Osteocyte (in vitro differentiated cells): ENCODE measurements at places on chromosomes 1 and 21. TPM values are rescaled to one million over a fixed set of nuclear protein-coding genes. Genes with fewer than 3 reads are reported as not detected.

The LCE3E gene
- total RNA-seq: not detected in 2 replicates

The THAP3 gene
- total RNA-seq: 16.5 and 18.7 TPM in 2 replicates

The OR14K1 gene
- not detected in 2 replicates for total RNA-seq

The OR2T12 gene
- not detected in 2 replicates for total RNA-seq

- peaks cover 61% of the 10 kb centered on the region for H3K4me1 ChIP-seq
- no peaks in the 10 kb centered on the region for H3K36me3 ChIP-seq
- no peak for DNase-seq
- no peak overlapping the region for H3K4me3 ChIP-seq
These were observed 45.4 kb downstream of the NEK7 start for GRCh38 chr1:198201956-198202784.

DNA sequence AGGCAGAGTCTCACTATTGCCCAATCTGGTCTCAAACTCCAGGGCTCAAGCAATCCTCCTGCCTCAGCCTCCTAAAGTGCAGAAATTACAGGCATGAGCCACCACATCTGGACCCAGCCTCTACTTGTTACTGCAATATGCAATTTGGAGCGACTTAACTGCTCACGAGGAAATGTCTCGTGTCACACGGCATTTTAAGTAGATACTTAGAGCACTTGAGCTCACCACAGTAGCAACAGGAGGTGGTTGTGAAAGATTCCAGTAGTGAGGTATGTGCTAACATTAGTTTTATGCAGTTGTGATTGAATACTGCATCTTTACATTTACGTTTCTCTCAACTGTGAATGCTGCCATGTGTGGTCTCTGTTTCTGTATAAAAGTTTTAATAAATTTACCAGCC, 5.8 kb upstream of the NDUFV3 start:
- no peaks in the 10 kb centered on the region for H3K27me3 ChIP-seq
- DNase-seq: no peak
- peaks cover 2% of the 10 kb centered on the region for H3K4me1 ChIP-seq
- no peak overlapping the region for H3K4me3 ChIP-seq

DNA sequence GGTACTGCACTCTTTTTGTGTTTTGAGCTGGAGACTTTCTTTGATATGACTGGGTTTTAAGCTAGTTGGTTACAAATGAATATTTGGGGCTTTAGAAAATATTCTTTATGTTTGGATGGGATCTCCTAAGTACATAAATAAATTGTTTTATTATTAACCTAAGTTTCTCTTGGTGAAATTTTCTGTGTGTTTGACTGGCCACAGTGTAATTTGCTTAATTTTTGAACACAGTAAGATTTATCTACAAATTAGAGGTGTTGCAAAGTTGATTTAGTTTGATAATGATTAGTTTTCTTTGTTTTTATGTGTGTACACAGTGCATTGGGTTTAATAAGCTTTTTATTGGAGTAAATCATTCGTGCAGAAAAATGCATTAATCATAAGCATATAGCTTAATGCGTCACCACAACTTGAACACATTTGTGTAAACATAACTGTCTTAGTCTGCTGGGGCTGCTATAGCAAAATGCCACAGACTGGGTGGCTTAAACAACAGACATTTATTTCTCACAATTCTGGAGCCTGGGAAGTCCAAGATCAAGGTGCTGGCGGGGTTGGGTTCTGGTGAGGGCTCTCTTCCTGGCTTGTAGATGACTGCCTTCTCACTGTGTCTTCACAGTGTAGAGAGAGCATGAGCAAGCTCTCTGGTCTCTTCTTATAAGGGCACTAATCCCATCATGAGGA, 17.4 kb upstream of the SLC6A9 start:
- DNase-seq: no peak
- H3K4me1 ChIP-seq: peaks cover 7% of the 10 kb centered on the region
- H3K36me3 ChIP-seq: peaks cover 2% of the 10 kb centered on the region
- peaks cover 7% of the 10 kb centered on the region for H3K27me3 ChIP-seq
- no peak overlapping the region for H3K27ac ChIP-seq
- no peak overlapping the region for H3K4me3 ChIP-seq
